Transverse colon (tissue), 4 donors: ENCODE measurements at places on chromosomes 13 and 19. TPM values are rescaled to one million over a fixed set of nuclear protein-coding genes. Genes with fewer than 3 reads are reported as not detected.

GRCh38 chr13:26618726-26619125, 61.2 kb downstream of the WASF3 start:
- no peak overlapping the region for H3K4me3 ChIP-seq
- H3K36me3 ChIP-seq = no peaks in the 10 kb centered on the region
- no peak overlapping the region for H3K27ac ChIP-seq

GRCh38 chr19:38675611-38676010, 28.2 kb downstream of the ACTN4 start:
- DNase-seq = no peak
- no peaks in the 10 kb centered on the region for H3K27me3 ChIP-seq
- H3K36me3 ChIP-seq = no peaks in the 10 kb centered on the region
- H3K4me3 ChIP-seq = no peak overlapping the region
- H3K4me1 ChIP-seq = peaks cover 83% of the 10 kb centered on the region

- no peaks in the 10 kb centered on the region for H3K36me3 ChIP-seq
- no peak for DNase-seq
- peaks cover 2% of the 10 kb centered on the region for H3K27me3 ChIP-seq
- no peak overlapping the region for H3K4me3 ChIP-seq
- H3K4me1 ChIP-seq = peaks cover 1% of the 10 kb centered on the region
Observed at GRCh38 chr13:30752201-30752797, 17.0 kb downstream of the ALOX5AP start.

GRCh38 chr19:30375553-30376031, 3.4 kb downstream of the ZNF536 start:
- H3K27ac ChIP-seq = no peak overlapping the region
- peaks cover 41% of the 10 kb centered on the region for H3K27me3 ChIP-seq
- no peak overlapping the region for H3K4me3 ChIP-seq
- DNase-seq = no peak

- peaks cover 30% of the 10 kb centered on the region for H3K36me3 ChIP-seq
- H3K27ac ChIP-seq = no peak overlapping the region
- H3K4me1 ChIP-seq = no peaks in the 10 kb centered on the region
- no peak overlapping the region for H3K4me3 ChIP-seq
- no peak for DNase-seq
- H3K27me3 ChIP-seq = no peaks in the 10 kb centered on the region
Observed at GRCh38 chr19:16428372-16429036, 43.3 kb downstream of the EPS15L1 start.

DNA sequence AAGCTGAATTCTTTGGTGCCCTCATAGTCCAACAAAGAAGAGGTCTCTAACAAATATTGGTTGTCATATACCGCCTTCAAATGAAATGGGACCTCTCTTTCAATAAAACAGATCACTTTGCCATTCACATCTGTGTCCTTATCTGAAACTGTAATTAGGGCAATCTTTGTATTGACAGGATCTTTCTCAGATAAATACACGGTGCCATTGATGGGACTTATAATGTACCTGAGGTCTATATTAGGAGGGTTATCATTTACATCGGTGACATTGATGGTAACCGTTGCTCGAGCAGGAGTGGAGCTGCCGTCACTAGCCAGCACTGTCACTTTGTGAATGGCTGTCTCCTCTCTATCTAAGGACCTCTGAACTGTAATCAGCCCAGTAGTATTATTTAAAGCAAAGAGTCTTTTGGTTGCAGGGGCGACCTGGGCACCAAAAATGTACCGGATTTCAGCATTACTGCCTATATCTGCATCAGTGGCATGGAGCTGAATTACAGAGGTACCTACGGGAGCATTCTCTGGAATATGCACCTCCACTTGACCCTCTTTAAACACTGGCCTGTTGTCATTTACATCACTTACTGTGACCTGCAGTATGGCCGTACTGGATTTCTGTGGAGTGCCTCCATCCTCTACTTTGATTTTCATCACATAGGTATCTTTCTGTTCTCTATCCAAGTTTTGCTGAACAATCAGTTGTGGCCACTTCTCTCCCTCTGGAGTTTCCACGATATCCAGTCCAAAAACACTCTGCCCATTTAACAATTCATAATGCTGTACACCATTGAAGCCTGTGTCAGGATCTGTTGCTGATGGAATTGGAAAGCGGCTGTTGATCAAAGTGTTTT, 2.8 kb downstream of the PCDH9 start:
- no peak overlapping the region for H3K4me3 ChIP-seq
- peaks cover 7% of the 10 kb centered on the region for H3K4me1 ChIP-seq
- H3K27ac ChIP-seq = no peak overlapping the region
- H3K27me3 ChIP-seq = peaks cover 18% of the 10 kb centered on the region
- DNase-seq = no peak
- H3K36me3 ChIP-seq = no peaks in the 10 kb centered on the region

CYP4F2 gene
- total RNA-seq = 24.2 TPM

FLT3LG gene
- not detected for total RNA-seq

ZNF428 gene
- total RNA-seq = 17.1 TPM

C19orf38 gene
- total RNA-seq = 0.79 TPM

GJA3 gene
- total RNA-seq = not detected

CYP2A13 gene
- total RNA-seq = not detected
